ENCODE measurements at places on chromosomes 4 and X.

GRCh38 chr4:110198049-110198434 lies 373 bp downstream of the ELOVL6 start:
- no peak for DNase-seq

DNA sequence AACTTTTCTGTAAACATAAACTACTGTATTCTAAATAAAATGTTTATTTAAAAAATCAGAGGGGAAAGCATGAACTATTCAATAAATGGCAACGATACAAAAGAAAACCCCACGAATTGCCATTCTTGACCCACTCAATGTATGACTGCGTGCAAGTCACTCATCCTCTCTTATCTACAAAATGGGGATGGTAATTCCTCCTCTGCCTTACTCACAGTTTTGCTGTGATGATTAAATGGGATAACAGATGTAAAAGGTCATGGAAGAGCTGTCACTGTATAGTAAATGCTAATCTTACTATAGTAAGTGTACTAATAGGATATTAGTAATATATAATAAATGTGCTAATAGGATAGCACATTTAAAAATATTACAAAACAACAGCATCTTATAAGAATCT lies 173.4 kb downstream of the SCFD2 start:
- DNase-seq: no peak

DNA sequence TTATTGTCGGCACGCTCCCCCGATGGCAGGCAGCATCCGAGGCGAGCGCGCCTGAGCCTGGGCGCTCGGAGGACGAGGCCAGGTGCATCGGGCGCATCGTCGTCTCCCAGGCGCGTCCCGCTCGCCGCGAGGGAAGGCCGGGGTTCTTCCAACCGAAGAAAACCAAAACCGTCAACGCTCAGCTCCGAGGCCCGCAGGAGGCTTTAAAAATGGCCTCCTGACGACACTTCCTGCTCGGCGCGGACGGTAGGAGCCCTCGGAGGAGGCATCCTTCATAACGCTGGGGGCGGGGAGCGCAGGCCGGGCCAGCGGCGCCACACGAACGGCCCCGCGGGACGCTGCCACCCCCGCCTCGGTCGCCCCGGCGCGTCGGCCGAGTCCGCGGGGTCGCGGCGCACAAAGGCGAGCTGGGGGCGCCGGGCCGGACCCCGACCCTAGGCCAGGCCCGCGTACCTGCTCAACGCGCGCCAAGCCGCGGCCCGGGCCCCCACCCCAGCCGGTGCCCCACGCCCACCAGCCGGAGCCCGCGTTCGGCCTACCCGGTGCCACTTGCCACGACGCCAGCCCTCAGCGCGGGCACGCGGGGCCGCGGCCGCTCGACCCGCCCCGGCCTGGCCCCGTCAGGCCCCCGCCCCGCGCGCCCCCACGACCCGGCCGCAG lies 501 bp downstream of the ZNF518B start:
- no peak for DNase-seq

DNA sequence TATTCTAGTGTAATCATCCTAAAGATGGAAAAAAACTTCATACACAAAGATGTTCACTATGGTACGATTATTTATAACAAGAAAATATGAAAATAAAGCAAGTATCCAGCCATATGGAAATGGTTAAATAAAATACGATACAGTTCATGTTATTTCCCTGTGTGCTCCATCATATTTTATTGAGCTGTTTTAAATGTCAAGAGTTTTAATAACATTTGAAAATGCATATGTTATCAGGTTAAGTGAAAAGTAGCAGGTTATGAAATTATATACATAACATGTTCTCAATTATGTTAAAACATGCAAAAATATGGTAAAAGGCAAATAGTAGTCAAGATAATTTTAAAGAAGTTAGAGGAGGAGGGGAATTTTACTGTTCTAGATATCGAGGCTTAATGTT lies 192.0 kb downstream of the HNRNPD start:
- DNase-seq: no peak

GRCh38 chrX:69795702-69796101 lies 179.8 kb downstream of the EDA start:
- no peak for DNase-seq

DNA sequence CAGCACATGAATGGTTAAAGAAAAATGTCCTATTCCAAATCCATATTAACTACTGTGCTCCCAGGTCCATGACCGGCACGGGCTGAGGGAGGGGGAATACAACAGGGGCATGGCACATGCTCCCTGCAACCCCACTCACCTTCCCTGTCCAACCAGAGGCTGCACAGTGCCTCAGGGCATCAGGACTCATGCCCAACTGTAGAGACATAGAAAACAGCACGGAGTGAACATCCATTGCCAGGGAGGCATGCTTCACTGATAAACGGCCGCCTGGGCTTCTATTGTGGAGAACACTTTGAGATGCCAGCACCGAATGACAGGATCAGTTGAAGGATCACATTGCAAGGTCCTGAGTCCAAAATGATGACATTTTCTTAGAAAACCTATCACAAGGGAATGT lies 140.6 kb downstream of the STK32B start:
- no peak for DNase-seq

GRCh38 chr4:74543231-74543781 lies 98.4 kb downstream of the AREG start:
- DNase-seq: no peak

DNA sequence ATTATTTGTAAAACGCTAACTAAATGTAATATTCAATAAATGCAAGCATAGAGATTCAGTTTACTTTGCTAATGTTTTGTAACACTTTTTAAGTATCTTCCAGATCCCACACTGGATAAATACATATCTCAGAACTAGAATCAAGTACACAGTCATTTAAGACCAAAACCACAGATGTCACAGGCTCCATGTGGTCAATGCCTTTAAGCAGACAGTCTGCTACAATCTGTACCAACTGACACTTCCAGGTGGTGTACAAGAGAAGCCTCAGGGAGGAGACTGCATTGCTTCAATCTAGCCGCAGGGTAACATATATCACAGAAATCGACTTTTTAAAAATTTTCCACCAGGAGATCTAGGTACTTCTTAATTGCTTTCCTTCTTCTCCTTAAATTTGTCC lies 229.6 kb upstream of the DIAPH2 start:
- no peak for DNase-seq

GRCh38 chrX:136674270-136674985 lies 26.5 kb downstream of the CD40LG start:
- DNase-seq: no peak

GRCh38 chrX:41600291-41600690 lies 88.5 kb upstream of the GPR34 start:
- DNase-seq: no peak

- no peak for DNase-seq
These were observed 322.9 kb upstream of the F9 start for GRCh38 chrX:139207655-139208054.

DNA sequence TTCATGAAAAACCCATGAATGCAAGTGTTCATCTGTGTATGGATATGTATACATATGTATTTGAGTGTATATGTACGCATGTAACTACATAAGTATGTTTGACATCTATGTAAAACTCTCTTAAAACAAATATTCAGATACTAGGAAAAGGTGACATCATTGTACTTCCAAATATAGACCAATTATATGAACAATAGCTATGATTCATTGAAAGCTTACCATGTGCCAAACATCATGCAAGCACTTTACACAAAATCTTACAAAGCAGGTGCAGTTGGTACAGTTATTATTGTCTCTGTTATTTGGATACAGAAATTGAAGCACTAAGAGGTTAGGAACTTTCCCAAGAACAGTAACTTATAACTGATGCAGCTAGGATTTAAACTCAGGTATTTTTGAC lies 21.4 kb downstream of the MAGEB17 start:
- DNase-seq: no peak

GRCh38 chrX:109704563-109704962 lies 28.5 kb downstream of the ACSL4 start:
- DNase-seq: no peak

DNA sequence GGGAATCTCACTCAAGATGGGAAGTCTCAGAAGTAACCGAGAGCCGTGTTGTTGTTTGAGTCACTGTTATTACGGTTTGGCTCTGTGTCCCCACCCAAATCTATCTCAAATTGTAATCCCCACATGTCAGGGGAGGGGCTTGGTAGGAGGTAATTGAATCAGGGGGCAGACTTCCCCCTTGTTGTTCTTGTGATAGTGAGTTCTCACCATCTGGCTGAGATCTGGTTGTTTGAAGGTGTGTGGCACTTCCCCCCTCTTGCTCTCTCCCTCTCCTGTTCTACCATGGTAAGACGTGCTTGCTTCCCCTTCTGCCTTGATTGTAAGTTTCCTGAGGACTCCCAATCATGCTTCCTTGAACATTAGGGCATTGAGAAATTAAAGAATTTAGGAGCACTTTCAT lies 37.0 kb downstream of the HAND2 start:
- DNase-seq: no peak

- no peak for DNase-seq
These were observed 40.6 kb downstream of the CLCN3 start for GRCh38 chr4:169660929-169661328.

DNA sequence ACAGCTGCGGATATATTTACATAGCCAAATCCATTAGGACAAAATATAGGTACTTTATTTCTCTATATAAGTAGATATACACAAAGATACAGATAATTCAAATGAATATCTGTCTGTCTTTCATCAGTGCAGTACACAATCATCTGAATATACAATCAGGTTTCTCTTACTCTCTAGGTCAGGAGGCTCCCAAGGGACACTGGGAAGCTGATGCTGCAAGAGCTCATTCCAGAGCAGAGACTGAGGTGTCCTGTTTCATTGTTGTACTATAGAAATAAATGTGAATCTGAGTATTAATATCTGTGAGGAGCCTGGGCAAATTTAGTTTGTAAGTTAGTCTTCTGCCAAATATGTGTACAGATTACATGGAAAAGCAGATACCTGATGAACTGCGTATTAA lies 4.2 kb downstream of the TLL1 start:
- DNase-seq: no peak

DNA sequence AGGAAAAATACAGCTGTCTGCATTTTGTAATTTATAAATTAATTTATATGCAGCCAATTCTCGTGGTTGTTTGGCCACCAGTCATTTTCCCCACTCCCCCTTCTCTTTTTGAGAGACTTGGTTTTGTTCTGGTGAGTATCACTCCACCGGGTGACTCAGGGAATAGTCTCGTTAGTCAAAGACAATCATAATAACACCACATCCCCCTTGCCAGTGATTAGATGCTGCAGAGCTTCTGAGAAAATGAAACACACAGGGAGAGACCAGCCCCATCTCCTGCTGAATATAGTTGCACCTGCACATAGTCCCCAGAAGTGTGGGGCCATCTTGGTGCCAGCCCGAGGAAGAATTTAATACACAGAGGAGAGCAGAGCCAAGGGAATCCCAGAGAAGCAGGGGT lies 8.0 kb upstream of the FNIP2 start:
- DNase-seq: no peak

GRCh38 chrX:1537031-1537715 lies at the start of gene P2RY8:
Gene P2RY8, minus strand, starts transcription at chrX:1537185. Its CDS starts 70,627 bp downstream, at chrX:1466558.
- DNase-seq: peak; percentile 19

GRCh38 chr4:158964114-158964727 lies 138.7 kb upstream of the RAPGEF2 start:
- DNase-seq: no peak

GRCh38 chrX:115058276-115058675 lies 40.9 kb upstream of the IL13RA2 start:
- no peak for DNase-seq

- DNase-seq: no peak
These were observed 169.9 kb downstream of the DCLK2 start for GRCh38 chr4:150248181-150248580.

DNA sequence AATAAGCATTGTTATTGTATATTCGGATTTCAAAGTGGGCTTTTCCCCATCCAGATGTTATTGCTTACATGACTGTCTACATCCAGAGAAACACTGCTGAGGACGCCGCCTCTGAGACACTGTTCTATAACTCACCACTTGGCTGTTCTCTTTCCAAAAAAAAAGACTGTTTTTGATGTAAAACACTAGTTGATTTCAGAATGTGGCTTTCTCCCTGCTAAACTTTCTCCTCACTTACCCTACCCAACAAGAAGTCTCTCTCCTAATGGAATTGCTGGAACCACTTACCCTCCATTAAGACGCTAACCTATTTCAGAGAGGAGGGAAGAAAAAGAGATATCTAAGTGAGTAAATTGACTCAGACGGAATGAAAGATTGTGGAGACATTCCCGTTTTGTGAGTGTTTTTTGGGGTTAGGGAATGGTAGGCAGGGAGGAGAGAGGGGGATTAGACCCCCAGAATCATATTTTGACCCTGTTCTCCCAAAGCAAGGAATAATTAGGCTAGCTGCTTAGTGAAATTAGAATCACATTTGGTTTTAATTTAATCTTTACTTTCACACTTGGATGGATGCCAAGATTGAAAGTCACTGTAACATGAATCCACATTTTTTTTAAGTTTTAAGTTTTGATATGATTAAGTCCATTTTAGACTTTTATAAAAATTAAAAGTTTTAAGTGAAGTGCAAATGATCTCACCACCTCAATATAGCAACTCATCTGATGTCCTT lies 174.9 kb downstream of the CHIC2 start:
- no peak for DNase-seq

DNA sequence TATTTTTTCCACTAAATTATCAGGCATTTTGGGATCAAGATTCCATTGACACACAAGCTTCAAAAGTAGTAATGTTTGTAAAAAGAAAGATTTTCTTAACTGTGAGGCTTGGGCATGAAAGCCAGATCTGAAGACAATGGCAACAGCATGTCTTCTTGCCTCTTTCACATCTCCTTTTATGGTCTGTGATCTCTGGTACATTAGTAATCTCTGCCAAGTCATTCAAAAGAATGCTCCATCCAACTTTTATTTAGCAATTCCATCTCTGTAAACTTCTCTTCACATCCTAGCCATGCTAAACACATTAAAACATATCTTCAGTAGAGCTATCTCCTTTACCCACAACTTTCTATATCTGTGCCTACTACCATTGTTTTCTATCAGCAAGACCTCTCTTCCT lies 465.4 kb downstream of the FAT4 start:
- DNase-seq: no peak

- DNase-seq: peak; percentile 73
These were observed 940 bp upstream of the NSD2 start for GRCh38 chr4:1870328-1870577.

DNA sequence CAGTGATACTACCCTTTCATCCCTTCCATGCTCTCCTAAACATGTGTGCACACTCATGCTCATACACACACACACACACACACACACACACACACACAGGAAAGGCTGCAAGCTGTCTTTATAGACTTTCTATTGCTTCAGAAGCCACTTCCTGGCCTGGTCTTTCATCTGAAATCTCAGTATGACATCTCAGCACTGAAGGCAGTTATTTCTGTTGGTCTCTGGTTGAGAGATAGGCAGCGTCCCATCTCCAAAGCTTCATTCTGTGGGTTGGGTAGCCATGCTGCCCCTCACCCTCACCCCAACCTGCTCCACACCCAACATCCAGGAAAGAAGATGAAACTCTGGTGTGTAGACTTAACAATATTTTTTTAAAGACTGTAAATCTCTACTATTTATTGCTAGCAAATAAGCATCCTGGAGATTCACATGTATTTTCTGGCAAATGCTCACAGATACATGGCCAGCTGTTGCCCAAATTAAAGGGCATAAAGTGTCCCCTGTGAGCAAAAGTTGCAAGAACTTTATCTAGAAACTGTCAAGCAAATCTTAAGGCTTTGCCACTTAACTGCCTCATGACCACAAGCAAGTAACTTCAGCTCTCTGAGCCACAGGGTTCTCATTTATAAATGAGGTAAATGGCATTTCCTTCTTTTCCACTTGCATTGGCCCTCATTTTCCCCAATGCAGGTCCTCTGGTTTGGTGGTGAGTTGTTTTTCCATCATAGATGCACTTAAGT lies 189.8 kb upstream of the AFF2 start:
- DNase-seq: no peak

GRCh38 chrX:120310861-120311726 lies at the start of gene TMEM255A:
Gene TMEM255A, minus strand, starts transcription at chrX:120311461. Its CDS starts 152 bp downstream, at chrX:120311309.
- DNase-seq: peak; percentile 87

Measured in NCI-H2227 treated with DMSO at 0.1 percent for 48 hours (cell line).